Trophoblast cell (in vitro differentiated cells and primary cell): ENCODE measurements at places on chromosomes 1 and 21.

- peak; percentile 60 for DNase-seq
Measured at GRCh38 chr1:4655674-4656532, 1.5 kb downstream of the AJAP1 start.

DNA sequence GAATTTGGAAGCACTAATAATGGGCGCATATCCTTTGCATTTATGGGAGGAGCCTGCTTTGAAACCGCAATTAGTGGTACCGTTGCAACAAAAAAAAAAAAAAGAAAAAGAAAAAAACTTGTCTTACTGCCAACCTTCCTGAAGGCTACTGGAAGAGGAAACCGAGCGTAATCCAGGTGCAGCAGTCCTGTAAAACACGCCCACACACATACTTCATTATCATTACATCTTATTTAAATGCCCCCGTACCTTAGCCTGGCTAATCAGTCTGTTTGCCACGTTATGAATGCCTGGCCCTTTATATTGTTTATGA, 686 bp upstream of the ZNF281 start:
- DNase-seq, result peak; percentile 26

DNA sequence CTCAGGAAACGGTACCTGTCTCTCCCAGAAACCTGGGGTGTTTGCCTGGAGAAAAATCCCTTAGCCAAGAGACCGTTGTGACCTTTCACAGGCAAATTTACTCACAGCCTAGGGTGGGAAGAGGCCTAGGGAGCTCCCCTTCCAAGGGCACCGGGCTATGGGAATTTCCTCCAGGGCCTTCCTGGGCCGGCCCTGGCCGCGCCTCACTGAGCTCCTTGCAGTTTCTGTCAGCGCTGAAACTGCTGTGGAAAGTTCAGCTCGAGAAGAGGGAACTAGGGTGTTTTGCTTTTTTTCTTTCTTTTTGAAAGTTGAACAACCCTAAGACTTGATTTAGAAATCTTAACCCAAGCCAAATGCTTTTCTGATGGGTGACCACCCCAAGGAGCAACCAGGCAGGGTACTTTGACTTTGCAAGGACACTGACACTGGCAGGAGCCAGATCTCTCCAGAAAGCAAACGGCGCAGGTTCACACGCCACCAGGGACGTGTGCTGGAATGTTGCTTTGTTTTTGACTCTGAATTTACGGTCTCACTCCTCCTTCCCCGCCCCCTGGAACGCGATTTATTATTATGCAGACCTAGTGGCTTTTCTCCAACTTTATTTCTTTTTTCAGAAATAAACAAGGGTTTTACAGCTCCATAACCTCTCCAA, 229.6 kb upstream of the JUN start:
- peak; percentile 21 for DNase-seq

DNA sequence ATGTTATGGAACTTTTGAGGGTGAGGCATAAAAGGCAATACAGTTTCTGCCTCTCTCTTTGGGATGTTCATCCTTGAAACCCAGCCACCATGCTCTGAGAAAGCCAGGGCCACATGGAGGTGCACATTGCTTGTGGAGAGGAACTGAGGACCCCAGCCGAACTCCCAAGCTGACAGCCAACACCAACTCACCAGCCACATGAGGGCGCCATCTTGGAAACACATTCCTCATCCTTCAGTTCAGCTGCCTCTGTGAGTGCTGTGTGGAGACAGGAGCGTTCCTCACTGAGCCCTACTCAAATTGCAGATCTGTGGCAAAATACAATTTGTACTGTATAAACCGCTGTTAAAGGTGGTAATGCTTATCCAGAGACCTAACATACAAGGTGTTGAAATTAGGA, 137.5 kb downstream of the GABPA start:
- DNase-seq, result no peak

- no peak for DNase-seq
Measured at GRCh38 chr21:15255763-15256162, 191.0 kb upstream of the NRIP1 start.

GRCh38 chr1:230153641-230154296, 86.7 kb downstream of the GALNT2 start:
- DNase-seq, result peak; percentile 36

DNA sequence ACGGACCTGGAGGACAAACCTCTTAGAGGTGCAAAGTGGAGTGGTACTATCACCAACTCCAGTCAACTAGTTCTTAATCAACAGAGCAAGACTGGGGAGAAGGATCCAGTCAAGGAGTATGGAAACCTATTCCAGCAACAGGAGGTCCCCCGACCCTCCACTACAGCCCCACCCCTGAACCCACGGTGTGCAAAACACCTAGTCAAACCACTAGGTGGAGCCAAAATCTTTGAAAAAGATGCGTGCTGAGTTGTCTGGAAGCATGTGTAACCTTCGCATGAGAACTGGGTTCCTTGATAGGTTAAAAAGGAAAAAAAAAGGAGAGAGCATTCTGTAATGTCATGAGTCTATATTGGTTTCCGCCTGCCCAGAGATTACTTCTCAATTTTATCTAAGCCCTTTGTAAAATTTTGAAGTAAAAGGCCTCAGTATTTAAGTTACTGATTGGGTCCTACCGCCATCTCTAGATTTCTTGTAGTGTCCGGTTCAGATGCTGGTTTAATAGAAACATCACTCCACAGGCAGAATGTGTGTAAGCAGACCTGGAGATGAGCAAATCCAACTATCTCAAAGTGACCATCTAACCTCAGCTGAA, 81.9 kb upstream of the HAO2 start:
- no peak for DNase-seq

DNA sequence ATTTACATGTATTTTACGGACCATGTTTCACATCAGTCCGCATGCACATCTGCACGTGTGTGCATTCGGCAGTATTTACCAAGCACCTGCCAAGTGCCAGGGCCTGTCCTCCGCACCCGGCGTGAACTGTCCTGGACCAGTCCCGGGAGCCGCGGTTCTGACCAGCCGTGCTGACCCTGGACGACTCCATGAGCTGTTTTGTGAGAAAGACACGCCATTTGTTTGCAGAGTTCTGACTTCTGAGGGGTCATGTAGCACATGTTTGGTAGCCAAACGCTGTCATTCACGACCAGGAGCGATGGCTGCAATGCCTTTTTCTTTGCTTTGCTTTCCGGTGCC, 3.3 kb upstream of the OLIG2 start:
- no peak for DNase-seq

GRCh38 chr1:29415156-29415830, 179.0 kb downstream of the PTPRU start:
- no peak for DNase-seq

DNA sequence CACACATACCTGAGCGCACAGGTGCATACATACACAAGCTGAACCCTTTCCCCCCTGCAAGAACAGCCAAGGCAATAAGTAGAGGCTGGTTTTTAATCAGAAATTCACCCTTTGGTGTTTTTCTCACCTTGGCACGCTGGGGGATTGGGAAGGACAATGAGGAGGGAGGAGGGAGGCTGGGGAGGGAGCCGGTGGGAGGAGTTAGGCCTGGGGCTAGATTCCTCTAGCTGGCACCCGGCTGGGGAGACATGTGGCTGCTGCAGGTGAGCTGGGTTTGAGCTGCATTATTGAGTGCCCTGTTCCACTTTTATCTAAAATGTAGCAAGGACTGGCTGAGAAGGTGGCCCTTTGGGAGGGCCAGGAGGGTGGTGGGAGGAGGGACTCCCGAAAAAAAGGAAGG, 97.8 kb upstream of the CSF3R start:
- no peak for DNase-seq

GRCh38 chr1:152035539-152036266, 1.1 kb downstream of the S100A11 start:
- DNase-seq, result no peak

GRCh38 chr21:46624050-46624449, 11.4 kb upstream of the PRMT2 start:
- DNase-seq, result no peak

DNA sequence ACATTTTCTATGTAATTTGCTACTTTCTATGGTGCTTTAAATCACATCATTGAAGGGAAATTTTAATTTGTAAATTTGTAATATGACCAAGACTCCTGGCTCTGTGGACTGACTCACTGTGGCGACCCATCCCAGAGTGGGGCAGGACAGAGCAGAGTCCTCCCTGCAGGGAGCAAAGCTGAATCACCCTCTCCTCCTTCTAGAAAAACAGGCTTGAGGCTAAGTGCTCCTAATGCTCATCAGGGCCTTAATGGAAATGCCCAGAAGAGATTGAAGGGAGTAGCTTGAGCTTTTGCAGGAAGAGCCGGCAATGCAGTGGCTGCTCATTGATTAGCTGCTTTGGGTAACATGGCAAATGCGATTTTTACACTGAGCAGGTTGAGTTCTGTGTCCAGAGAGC, 16.8 kb downstream of the S100A10 start:
- peak; percentile 55 for DNase-seq

- no peak for DNase-seq
Measured at GRCh38 chr1:119449971-119450370, 35.0 kb downstream of the HSD3B2 start.

DNA sequence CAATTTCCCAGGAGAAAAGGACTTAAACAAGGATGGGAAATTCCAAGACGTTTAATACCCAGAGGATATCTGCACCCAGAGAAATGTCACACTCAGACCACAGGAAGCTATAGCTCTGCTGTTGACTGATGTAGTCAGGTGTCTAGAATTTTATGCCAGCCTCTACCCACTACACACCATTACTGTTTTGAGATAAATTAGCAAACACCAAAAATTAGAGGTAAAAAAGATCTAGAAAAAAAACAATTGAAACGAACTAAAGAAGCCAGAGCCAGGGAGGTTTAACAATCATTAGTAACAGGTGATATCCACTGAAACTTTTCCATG, 519.9 kb downstream of the SMYD3 start:
- DNase-seq, result no peak

GRCh38 chr1:214934045-214934444, 148.5 kb upstream of the KCNK2 start:
- no peak for DNase-seq

GRCh38 chr1:82108843-82109242, 308.1 kb downstream of the ADGRL2 start:
- no peak for DNase-seq

GRCh38 chr1:28104866-28105467, 16.6 kb upstream of the EYA3 start:
- DNase-seq, result peak; percentile 51

DNA sequence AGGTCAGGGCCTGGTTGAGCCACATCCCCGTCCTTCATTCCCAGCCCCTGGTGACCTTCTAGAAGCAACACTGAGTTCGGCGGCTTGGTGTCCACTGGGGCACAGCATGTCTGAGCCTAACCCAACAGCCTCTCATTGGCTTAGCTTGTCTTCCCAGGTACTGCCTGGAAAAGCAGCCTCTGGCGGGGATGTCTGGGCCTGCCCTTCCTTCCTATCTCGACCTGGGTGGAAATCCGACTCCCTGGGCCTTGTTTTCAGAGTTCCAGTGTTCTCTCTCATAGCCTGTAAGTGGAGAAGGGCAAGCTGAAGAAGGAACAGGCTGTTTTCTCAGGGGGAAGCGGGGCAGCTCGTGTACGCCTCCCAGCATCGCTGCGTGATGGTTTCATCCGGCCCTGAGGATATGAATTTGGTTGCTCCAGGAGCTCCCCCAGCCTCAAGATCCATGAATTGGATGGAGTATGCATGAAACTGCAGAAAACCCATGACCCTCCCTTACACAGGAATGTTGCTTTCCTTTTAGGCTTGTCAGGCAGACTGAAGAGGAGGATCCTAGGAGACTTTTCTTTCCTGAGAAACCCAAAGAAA, 116.5 kb upstream of the IRF2BP2 start:
- no peak for DNase-seq

- DNase-seq, result no peak
Measured at GRCh38 chr1:17601643-17602382, 62.3 kb downstream of the ARHGEF10L start.

GRCh38 chr1:37482796-37483744, 8.7 kb downstream of the ZC3H12A start:
- no peak for DNase-seq

DNA sequence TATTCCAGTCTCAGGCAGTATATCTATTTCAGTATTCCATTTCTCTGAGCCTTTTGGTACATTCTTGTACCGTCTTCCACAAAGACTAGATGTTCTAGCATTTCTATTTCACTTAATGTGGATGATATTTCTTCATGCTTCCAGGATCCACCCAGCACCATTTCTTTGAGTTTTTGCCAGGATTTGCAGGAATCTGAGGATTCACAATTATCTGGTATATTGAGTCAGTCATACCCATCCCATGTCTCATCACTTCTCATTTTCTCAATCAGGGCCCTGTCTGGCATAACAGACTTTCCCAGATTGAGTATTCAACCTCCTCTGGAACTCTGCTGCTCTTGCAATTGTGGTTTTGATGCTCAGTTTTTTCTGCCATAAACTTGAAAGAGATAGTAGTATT, 20.9 kb upstream of the COL11A1 start:
- peak; percentile 87 for DNase-seq

DNA sequence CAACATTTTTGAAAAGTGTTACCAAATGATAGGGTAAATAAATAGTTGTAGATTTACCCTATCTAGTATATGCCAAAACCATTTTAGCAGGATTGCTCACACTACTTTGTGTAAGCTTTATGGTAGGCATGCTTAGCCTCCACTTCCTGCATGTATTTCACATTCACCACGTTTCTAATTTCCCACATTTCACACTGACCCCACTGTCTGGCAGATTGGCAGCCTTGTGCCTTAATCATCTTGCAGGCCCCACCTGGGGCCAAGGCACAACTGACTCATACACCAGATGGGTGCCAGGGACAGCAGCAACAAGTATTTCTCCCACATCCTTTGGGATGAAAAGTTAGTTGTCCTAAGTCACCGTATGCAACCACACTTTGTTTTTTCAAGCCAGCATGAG, 21.2 kb upstream of the CENPF start:
- no peak for DNase-seq

DNA sequence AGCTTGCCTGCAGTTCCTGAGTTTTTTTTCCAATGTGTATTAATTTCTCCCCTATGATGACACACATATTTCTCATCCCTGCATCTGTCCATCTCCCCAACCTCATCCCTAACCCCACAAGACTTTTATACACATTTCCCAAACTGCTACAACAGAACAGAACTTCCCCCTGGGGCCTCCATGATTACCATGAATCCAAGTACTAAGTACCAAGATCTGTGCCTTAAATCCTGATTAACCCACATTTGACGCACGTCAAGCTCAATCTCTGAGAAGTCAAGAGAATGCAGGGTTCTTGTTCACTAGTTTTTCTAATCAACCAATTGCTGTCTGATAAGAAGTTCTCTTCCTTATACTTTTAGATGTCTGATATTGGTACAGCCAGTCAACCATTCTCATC, 9.7 kb downstream of the HMGN1 start:
- no peak for DNase-seq

- DNase-seq, result no peak
Measured at GRCh38 chr1:187280031-187280430, 451.3 kb downstream of the PLA2G4A start.
